ENCODE measurements at places on chromosomes 6 and 20.

DNA sequence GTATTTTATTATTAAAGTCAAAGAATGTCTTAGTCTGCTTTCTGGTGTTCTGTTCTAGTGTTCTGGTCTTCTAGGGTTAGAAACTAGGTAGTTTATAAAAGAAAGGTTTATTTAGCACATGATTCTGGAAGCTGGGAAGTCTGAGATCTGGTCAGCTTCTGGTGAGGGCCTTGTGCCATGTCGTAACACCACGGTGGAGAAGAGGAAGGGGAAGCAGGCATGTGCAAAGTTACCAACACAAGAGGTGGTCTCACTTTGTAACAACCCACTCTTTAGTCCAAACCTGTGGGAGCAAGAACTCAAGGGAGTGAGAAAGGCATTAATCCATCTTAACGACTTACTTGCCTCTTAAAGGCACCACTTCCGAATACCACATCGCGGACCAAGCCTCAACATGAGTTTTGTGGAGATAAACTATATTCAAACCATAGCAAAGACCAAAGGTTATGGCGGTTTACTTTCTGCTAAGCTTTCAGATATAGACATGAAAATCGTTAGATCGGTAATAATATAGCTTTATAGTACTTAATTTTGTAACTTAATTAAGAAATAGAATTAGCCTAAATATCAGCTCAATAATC lies 99.4 kb downstream of the NCOA3 start:
- no peak for DNase-seq

GRCh38 chr20:57190536-57191264 lies 75.7 kb downstream of the BMP7 start:
- DNase-seq: no peak

DNA sequence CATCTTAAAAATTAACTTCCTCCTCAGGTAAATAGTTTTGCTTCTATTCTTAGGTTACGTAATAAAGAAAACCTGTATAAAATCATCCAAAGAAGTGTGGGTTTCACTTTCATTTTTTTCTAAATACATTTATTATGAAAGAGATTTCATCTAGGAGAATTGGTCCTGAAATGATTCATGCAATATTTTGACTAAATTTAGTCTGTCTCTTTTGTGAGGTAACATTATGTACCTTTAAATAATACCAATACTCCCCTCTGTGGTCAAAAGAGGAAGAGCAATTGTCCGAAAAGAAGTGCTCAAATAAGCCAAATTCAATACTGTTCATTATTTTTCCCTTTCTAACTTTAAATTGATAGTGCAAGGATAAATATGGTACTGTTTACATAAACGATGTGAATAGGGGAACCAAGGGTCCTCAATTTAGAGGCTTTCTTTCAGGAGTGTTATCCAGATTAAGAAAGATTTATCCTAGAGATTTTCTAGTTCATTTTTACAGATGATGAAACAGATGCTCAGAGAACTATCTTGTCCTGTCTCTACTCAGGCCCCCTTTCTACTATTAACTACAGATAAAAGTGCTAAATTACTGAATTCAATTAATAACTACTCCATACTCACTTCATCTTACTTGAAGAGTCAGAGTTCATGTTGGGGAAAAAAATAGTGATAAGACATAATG lies 26.2 kb downstream of the CYP39A1 start:
- DNase-seq: no peak

DNA sequence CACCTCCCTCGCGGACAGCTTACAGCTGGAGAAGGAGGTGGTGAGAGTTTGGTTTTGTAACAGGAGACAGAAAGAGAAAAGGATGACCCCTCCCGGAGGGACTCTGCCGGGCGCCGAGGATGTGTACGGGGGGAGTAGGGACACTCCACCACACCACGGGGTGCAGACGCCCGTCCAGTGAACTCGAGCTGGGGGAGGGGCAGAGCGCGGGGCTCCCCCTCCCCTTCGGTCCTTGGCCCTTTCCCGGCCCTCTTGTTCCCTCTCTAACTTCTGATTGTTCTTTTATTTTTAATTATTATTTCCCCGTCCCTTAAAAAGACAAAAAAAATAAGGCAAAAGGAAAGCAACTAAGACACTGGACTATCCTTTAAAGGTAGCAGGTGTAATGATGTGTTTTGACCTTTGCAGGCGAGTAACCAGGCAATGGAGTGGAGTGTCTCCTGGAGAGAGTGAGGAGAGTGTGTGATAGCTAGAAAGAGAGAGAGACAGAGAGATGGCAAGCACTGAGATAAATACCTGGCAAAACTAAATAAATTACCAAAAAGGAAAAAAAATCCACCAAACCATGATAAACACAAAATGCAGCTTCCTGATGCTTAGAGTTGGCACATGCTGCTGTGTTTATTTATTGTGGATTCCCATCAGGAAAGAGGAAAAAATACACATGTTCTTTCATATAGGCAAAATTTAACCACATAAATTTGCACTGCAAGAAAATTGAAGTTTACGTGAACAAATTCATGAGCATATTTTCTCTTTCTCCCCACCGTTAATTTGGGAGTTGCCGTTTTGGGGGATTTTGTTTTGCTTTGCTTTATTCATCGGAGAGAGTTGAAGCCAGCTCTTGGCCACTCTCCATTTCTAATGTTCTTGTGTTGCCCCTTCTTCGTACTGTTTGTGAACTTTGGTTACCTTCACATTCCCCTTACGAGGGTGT lies 1.9 kb downstream of the POU3F2 start:
- DNase-seq: no peak

DNA sequence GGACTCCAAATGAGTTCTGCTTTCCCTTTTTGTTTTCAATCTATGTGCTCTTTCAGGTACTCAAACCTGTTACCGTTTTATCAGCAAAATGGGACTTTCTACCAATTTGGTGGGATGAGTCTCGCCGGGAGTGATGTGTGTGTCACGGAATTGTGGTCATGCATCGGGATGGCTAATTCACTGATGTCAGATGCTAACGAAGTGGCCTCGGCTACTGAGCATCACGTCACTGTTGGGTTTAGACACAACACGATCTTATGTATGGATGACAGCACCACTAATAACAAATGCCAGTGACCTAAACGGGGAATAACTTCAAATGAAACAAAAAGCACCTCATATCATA lies 1.6 kb upstream of the PCK1 start:
- no peak for DNase-seq

DNA sequence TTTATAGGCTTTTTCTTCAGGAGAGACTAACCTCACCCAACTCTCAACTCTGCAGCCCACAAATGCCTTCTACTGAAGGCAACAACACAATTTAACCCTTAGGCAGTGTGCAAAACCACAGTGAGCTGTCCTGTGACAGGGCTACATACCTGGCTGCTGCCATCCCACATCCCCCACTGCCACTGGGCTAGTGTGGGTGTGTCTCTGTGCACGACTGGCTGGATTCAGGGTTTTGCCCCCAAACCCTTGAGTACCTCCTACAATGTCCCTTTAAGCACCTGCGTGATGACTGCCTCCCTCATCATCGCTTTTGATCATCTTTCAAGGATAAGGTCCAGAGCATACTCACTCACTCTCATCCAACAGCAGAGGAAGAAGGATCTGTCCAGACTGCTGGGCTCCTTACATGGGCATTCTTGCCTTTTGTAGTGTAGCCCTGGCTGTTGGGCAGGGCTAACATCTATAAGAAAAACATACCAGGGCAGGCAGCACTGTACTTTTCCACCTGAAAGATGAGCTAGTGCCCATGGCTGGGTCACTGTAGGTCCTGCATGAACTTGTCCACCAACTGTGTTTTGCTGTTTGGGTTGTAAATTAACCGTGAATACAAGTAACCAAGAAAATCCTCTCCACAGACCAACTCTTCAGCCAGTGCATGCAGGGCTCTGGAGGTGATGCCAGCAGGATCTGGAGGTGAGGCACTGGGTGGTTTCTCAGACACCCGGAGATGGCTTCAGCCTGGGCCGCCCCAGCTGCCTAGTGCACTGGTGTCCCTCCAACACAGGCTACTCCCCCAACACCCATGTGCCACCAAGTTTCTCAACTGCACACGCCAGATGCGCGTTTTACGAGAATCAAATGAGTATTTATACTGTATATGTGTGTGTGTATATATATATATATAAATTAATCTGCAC lies 45.2 kb downstream of the PLCG1 start:
- DNase-seq: no peak

DNA sequence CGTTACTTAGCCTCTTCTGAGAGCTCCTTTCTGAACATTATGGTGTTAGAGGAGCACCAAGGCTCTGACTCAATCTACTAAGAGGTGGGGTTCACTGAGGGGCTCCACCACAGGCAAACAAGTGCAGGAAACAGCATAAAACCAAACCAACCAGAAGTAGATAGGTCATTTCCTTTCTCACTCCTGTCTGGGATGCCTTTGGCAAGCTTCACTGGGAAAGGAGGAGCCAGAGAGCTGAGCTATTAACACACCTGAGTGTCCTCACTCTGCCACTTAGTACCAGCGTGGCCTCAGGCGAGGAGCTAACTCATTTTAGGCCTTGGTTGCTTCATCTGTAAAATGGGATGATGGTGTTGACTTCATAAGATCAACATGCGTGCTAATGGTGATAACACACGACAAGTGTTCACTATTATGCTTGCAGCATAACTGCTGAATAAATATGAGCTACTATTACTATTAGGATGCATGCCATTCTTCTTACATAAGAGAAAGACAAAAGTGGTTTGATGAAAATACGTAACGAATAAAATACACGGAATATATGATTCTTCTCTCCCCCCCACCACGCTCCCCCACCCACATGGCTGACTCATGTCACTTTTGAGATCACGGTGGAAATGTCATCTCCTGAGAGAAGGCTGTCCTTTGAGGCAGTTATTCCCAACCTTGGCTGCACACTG lies 185.4 kb downstream of the BCAS1 start:
- DNase-seq: no peak

- no peak for DNase-seq
These were observed 11.4 kb downstream of the TJAP1 start for GRCh38 chr6:43488667-43489276.

GRCh38 chr6:148598724-148599123 lies 148.1 kb upstream of the UST start:
- no peak for DNase-seq

DNA sequence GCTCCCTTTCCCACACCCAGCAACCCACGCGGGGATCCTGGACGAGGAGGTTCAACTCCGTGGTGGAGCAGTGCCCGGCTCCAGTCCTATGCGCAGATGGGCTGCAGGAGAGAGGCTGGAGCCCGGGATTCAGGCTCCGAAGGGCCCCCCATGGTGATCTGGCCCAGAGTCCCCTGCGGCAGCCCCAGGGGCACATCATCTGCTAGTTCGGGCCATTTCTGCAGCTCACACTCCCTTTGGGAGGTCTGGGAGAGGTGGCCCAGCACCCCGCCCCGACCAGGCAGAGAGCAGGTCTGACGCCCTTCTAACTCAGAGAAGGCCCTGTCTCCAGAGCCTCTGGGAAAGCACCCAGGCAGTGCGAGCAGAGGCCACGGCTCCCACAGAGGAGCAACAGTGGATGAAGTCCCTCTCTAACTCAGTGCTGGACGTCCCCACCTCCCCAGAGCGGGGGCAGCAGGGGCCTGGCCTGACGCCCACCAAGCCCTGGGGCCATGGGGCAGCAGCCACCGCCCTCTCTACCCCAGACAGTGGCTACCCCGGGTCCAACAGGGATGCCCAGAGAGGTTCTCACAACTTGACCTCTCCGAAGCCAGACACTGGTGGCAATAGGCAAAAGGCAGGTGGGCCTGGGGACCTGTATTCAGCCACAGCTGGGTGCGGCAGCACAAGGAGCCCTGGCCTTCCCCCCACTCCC lies 3.3 kb downstream of the KCNQ2 start:
- no peak for DNase-seq

DNA sequence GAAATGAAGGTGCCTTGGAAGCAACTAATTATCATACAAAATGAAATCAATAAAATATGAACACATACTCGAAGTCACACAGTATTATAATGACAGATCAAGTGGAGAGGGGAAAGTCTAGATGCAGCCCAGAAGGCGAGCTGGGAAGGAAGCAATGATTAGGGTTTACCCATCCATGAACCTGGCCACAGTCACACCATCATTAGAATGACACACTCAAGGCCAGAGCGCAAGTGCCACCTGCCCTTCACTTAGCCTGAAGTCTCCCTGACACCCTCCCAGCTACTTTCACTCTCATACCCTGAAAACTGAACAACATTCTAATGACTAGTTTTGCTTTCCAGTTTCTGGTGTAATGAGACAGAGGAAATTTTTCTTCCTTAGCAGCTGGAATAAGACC lies 302.8 kb upstream of the JARID2 start:
- no peak for DNase-seq

- DNase-seq: no peak
These were observed at the start of gene RNF39 for GRCh38 chr6:30075094-30075789. Gene RNF39 (minus strand): TSS chr6:30075769. CDS start chr6:30075585, 184 bp downstream.

GRCh38 chr20:63574156-63574828 lies at the start of gene HELZ2:
Gene HELZ2 (minus strand): TSS chr20:63574239. CDS start chr20:63572385, 1,854 bp downstream.
- no peak for DNase-seq

GRCh38 chr6:163395831-163396185 lies 18.7 kb upstream of the QKI start:
- no peak for DNase-seq

DNA sequence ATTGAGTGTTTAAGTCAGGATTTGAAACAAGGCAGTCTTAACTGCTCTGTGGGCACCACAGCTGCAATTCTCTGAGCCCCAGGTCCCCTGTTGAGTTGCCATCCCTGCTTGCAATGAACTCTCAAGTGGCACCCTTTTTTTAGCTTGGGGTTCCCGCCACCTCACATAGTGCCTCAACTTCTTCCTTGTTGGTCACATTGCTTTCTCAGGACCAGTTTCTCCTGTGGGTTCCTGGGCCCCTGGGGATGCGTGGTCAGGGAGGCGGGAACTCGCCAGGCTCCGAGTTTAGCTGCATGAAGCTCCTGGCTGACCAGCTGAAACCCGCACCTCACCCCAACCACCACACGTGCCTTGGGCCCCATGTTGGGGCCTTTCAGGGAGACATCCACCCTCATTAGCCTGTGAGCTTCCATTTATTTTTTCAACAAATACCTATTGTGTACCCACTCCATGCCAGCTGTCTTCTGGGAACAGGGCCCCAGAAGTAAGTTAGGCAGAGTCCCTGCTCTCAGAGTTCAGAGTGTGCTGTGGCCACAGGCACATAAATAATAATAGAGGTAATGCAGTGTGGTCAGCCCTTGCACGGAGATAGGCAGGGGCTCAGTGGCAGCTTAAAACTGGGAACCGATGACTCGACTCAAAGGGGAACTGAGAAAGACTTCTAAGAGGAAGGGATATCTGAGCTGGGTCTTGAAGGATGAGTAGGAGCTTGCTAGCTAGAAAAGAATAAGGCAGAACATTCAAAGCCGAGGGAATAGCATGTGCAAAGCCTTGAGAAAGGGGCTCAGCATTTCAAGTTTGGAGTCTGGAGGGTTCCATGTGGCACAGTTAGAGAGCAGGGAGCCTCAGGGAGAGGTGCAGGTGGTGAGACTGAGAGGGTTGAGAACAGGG lies 33.9 kb upstream of the FAM83D start:
- no peak for DNase-seq

DNA sequence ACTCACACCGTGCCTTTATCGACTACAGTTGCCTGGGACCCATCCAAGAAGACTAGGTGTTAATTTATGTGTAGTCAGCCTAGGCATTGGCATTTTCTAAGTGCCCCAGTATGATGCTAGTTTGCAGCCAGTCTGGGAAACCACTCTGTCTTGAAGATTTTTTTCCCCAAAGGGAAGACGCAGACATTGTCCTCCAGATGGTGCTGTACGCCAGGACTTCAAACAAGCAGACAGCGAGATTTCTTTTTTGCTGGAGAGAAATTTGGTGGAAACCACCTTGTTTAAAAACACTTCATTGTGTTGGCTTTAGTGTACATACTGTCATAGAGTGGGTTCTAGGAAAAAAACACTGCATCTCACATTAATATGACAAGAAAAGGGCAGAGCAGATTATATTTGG lies 30.0 kb downstream of the ALDH5A1 start:
- DNase-seq: peak; percentile 14

- peak; percentile 75 for DNase-seq
These were observed at the start of gene BAK1 for GRCh38 chr6:33579828-33580714. Gene BAK1 (minus strand): TSS chr6:33580276. CDS start chr6:33577604, 2,672 bp downstream.

All from NCI-H2081 treated with DMSO at 0.1 percent for 48 hours (cell line).